ENCODE measurements at places on chromosomes 5 and 9.

DNA sequence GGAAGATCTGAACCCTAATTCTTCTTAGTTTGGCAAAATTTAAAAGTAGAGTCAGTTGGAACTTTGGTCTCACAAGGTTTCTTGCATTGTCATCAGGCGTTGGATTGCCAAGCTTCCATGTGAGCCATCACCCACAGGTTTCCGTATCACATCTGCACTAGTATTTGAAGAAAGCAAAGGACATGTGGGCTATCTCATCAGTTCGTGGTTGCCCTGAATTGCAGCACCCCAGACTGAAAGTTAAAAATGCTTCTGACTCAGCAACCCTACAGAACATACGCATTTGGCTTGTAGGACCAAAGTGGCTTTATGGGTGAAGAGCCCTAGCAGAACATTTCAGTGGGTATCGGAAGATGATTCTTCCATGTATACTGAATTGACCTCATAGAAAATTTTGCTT is 358.0 kb downstream of the ENC1 start:
- no peak for DNase-seq

GRCh38 chr5:5810461-5810860 is 388.0 kb downstream of the ICE1 start:
- DNase-seq = no peak

DNA sequence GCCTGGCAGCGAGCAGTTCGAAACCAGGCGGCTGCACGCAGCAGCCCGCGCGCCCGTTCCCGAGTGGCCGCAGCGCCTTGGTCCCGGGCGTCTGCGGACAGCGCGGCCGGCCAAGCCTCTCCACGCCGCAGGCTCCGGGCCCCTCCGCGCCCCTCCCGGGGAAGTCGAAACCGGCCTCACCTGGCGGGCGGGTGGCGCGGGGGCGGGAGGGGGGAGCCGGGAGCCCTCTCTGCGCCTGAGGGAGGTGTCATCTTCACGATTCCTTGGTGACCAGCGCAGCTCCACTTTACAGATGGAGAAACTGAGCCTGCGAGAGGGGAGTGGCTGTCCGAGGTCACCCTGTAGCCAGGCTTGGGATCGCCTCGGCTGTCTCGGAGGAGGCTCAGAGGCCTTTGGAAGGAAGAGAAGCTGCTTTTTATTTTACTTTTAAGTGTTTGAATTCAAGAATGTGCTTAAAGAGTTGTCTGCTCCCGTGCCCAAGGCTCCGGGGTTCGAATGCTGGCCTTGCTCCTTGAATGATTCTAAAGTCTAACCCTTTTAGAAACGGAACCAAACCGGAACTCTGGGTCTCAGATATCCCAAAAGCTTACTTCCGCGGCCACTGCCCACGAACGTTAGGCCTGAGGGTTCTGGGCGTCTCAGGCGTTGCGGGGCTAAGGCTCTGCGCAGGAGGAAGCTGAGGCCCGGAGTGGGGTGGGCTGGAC is 662 bp downstream of the SUSD3 start:
- peak; percentile 41 for DNase-seq

- DNase-seq = no peak
Measured at GRCh38 chr9:134319306-134320125, 6.7 kb upstream of the RXRA start.

DNA sequence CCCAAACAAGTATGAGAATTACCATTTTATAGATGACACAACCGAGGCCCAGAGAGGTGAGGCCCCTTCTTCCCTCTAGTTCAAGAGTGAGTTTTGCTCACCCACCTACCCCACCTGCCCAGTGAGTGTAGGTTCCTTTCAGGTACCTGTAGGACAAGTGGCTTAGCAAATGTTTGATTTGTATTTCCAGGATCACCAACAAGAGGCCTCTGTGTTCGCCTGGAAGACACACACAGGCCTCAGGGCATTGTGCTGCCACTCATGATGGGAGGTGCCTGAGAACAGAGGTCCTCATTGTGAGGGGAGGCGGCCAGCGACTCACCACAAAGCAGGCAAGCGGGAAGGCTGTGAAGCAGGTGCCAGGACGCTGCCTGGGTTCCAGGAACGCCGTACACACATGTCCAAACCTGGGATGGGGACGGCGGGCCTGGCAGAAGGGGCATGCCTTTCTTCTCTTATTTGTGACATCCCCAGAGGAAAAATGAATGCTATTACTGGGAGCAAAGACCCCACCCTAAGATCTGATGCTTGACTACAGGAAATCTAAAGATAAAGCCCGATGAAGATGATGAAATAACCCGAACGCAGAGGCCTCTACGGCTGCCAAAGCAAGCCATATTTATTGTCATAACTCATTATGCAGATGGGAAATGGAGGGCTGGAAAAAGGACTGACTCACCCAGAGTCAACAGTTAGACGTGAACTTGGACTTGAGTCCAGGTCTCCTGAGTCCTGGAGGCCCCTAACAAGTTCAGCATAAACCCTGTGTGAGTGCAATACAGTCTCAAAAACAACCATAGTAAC is 60.2 kb upstream of the SLC25A51 start:
- DNase-seq = no peak

- no peak for DNase-seq
Measured at GRCh38 chr5:109945723-109946480, 256.2 kb downstream of the MAN2A1 start.

DNA sequence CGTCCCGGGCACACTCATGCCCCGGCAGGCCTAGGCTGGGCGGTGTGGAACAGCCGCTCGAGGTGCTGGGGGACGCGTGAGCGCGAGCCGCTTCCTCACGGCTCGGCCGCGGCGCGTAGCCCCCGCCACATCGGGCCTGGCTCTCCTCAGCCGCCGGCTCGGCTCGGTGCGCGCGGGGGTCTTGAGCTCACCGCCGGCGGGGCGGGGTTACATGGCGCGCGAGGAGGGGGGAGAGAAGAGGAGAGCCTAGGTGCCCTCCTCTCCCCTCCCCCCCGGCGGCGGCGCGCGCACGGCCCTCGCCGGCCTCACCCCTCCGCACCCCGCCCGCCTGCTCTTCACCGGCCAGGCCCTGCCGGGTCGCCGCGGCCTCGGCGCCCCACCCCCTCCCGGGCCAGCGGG is 7.7 kb downstream of the RANBP6 start:
- DNase-seq = peak; percentile 86

- no peak for DNase-seq
Measured at GRCh38 chr9:105154723-105155191, 89.7 kb upstream of the SLC44A1 start.

GRCh38 chr5:9722601-9723180 is 92.5 kb upstream of the TAS2R1 start:
- DNase-seq = no peak

DNA sequence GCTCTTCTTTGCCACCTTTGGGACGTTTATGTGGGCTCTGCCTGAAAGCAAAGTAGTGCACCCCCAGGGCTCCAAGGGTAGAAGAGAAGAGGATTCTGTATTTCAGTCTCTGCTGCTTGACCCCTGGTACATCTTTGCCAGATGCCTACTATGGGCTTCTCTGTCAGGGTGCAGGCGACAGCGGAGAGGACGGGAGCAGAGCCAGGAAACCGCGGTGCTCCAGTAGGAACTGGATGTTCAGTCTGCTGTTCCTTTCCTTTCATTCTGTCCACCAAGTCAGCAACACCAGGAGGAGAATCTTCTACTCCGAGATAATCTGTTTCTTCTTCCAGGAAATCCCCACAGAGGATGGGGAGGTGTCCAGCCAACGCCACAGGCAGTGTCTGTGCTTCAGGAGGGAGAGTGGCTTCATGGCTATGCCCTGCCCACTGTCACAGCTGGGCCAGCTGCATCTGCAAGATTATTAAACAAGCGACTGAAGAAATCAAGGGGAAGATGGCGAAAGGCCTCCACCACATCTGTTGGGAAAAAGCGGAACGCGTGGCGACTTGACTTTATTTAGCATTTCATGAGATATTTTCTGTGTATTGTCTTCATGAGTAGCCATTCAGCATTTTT is 398.3 kb downstream of the IRX1 start:
- DNase-seq = no peak

DNA sequence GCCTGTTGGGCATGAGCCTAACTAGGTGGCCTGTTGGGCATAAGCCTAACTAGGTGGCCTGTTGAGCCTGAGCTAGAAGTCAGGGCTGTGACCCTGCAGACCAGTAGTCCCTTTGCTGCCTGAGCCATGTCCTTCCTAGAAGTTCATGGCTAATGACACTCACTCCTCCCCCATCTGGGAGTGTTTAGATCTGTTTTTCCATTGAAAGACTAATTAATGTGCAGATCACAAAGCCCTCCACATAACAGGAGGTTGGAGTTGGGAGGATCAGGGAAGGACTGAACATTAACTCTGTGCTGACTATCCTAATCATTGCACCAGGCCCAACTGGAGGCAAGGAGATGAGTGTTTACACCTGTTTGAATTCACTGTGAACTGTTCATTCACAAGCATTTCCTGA is 27.6 kb downstream of the SLC25A48 start:
- no peak for DNase-seq

GRCh38 chr9:127742435-127743088 is 7.5 kb upstream of the TOR2A start:
- DNase-seq = no peak

DNA sequence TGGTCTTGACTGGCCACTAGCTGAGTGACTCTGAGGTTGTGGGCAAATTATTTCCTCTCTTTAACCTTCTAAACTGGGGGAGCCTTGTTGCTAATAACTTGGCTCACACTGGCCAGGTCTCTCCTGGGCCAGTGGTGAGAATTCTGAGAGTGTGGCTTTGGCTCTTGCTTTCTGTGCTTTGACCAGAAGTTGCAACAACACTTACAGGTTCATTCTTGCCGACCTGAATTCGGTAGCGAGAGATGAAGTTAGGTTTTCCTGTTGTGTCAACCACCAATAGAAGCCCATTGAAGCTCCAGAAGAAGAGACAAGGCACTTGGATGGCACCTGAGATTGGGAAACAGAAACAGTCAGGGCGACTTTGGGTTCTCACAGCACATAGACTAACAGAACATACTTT is 19.8 kb downstream of the FAXDC2 start:
- DNase-seq = no peak

All from naive thymus-derived CD8-positive, alpha-beta T cell (primary cell).